ENCODE measurements at places on chromosomes 3 and 15.

- no peak for DNase-seq
Observed at GRCh38 chr3:87191175-87191574, 35.9 kb upstream of the CHMP2B start.

DNA sequence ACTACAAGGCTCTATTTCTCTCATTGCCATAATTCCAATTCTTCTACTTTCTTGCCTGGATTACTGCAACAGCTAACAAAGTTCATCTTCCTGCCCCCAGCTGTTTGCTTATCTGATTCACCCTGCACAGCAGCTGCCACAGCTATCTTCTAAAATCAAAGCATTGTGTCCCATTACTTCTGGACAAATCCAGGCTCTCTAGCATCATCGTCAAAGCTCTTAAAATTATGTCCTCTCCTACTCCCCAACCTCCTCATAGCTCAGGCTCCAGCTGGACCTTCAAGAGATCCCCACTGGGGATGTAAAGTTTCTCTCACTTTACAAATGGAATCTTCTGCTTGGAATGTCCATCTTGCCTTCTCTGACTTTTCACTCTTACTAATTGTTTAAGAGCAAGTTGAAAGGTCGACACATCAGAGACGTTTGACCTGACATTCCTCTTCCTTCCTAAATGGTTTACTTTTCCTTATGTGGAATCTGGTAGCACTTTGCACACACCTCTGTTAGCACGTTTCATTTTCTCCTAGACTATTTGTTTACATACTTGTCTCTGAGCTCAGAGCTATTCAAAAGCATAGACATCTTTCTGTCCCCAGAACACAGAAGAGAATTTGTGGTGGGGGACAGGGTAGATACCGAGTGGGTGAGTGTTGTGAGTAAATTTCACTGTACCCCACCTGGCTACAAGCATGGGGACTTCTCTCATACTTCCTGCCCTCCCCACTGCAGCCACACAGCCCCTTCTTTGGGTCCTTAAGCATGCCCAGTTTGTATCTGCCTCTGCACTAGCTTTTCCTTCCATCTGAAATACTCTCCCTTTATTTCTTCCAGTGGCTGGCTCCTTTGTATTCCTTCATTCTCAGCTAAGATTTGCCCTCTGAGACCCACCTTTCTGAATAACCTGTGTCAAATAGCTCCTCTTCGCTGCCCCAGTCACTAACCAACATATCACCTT is 77.9 kb downstream of the SERPINI1 start:
- DNase-seq, result no peak

DNA sequence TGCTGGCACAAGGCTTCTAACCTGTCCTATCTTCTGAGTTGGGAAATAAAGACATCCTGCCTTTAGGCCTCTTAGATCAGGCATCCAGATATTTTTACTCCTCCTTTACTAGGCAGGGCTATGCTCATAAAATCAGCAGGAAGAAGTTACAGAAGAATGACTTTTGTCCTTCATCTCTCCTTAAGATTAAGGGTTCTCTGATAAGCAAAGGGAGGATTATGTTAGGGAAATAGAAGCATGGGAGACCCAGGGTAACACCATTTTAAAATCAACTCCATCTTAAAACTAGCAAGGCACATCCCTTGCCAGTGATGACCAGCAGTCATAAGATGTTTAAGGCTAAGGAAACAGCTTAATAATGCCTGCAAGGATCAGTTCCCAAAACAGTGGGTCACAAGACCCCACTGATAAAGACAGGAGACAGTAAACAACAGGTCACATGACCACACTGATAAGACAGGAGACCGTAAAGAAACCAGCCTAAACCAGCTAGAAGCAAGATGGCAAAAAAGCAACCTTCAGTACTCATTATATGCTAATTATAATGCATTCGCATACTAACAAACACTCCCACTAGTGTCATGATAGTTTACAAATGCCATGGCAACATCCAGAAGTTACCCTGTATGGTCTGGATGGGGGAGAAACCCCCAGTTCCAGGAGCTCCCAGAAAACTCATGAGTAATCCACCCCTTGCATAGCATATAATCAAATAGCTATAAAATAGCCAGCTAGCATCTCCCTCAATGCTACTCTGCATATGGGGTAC is 14.5 kb upstream of the EHHADH start:
- DNase-seq, result no peak

DNA sequence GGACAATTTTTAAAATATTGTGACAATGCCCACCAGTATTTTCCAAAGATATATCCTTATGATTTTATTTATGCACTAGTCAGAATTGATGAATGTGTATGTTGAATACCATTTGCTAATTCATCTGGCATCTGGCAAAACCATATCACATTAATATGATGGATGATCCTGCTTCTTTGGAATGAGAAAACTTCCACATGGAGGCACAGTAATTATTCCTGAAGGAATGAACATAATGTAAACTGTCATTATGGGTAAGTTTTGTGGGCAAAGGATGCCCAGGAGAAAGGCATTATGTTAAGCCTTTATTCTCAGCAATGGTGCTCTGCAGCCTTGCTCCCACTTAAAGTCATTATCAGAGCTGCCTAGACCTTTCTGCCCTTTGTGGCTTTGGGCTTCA is 113.0 kb upstream of the MME start:
- DNase-seq, result no peak

- no peak for DNase-seq
Observed at GRCh38 chr3:46974421-46975171, 1.9 kb downstream of the CCDC12 start.

- DNase-seq, result no peak
Observed at GRCh38 chr3:58580826-58581327, 3.7 kb upstream of the FAM107A start.

DNA sequence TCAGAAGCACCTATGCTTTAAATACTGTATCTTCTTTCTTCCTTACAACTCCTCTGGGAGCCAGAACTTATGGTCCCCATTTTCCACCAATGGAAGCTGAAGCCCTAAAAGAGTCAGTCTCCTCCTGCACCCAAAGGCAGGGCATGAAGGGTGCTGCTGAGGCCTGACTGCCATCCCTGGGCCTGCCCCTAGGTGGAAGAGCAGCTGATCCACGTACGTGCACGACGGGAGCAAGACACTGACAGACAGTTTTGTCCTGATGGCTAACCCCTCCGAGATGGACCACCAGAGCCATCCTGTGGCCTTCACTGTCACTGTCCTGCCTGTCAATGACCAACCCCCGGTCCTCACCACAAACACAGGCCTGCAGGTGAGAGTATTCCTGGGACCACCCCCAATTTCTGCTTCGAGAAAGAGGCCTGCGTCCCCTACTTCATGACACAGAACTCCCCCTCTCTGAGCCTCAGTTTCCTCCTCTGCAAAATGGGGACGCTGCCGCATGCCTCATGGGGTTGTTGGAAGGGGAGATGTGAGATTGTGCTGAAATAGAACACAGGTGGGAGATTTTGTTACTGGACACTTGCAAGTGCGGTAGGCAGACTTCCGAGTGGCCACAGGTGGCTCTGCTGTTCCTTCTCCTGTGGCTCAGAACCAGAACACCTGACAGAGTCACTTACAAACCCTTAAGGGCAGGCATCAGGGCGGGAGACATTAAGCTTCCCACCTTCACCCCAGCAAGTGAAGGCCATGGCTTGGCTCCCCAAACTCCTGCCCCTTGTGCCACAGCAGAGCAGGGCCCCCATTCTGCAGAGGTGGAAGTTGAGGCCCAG is 175.4 kb downstream of the TBC1D2B start:
- DNase-seq, result no peak

GRCh38 chr3:43343185-43343584 is 56.8 kb downstream of the SNRK start:
- no peak for DNase-seq

DNA sequence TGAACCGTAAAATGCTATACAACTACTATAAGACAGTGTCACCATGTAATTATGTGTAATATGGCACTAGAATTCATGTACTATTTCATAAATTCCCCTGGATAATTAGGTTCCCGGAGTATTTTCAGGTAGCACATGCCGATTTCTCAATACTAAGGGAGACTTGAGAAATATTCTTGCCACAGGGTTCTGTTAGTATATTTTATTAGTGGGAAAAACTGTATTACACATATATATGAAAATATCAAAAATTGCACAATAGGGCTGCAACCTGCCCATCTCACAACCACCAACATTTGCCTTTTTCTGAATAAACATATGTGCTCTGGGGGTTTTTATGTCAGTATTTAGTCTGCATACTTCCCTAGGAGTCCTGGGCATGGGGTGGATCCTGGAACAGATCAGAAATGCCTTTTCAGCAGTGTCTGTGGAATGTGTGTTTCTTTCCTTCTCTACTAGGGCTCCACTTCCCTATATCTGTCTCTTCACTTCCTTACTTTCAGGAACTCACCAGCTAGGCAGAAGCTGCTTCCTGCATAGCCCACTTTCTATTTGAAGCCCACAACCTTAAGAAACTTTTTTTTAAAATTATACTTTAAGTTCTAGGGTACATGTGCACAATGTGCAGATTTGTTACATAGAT is 87.5 kb downstream of the RPL39L start:
- DNase-seq, result no peak

- DNase-seq, result no peak
Observed at GRCh38 chr3:105473521-105474223, 107.0 kb downstream of the ALCAM start.

- no peak for DNase-seq
Observed at GRCh38 chr3:61080737-61081445, 170.4 kb downstream of the FHIT start.

DNA sequence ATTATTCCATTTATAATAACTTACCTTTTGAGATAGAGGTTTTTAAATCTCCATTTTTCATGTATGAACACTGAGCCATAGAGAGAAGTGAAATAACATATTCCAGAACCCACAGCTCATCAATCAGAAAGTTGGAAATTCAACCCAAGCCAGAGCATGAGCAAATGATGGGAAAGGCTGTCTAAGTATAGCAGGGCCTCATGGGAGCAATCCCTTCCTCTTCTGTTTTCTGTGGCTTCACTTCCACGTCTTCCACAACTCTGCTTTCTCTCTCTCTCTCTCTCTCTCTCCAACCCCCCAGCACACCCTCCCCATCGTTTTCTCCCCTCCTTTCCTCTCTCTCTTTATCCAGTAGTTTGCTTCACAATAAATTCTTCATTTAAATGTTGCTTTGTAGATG is 14.8 kb upstream of the IL1RAP start:
- no peak for DNase-seq

- DNase-seq, result no peak
Observed at GRCh38 chr3:142022381-142022780, 127.0 kb downstream of the TFDP2 start.

- no peak for DNase-seq
Observed at GRCh38 chr15:52503788-52504496, 24.7 kb downstream of the MYO5A start.

DNA sequence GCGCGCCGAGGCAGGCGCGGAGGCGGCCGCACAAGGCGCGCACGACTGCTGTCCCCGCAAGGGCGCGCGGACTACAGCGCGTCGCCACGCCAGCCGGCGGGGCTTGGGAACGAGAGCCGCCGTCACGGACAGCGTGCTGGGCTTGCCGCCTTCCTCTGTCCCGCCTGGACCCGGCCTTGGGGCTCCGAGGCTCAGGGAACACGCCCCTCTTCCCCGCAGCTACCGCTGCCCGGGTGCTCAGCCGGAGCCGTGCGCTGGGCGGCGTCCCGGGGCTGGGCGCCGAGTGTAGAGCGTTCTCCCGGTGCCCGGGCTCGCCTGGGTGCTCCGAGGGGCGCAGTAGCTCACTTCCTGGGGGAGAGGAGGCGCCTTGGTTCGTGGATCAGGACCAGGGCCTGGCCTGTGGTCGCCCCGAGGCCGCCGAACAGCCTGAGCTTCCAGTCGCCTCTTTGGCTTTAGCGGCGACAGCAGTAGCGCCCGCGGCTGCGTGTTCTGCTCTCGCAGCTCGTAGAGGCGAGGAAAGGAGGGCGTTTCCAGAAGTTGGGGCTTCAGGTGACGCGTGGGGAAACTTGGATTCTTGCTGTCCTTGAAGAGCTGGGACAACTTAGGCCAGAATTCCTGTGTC is 226.7 kb upstream of the C2CD4B start:
- DNase-seq, result no peak

DNA sequence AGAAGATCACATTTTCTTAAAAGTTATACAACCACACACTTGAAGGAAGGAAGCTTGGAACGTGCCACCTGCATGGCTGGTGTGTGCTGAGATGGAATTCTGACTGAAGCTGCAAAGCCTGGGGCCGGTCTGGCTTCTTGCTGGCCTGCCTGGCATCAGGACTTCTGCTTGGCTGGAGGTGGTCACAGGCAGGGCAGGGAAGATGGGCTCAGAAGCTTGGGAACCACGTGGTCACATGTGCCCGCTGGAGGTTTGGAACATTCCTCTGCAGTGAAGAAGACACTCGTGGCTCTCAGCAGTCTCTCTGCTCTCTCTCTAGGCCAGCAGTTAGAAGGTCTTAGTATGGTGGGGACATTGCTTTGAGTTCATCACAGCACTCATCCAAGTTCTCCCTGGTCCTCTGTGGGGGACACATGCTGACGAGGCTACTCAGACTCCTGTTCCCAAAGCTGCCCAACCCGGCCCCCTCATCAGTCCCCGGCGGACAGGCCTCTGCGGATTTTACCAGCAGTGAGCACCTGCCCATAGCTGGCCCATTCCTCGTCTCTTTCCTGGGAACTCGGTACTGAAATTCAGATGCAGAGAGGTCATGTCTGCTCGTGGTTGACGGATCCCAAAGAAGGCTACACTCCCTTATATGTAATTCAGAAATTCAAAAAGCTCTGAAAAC is 229.0 kb downstream of the ADAMTS17 start:
- no peak for DNase-seq

DNA sequence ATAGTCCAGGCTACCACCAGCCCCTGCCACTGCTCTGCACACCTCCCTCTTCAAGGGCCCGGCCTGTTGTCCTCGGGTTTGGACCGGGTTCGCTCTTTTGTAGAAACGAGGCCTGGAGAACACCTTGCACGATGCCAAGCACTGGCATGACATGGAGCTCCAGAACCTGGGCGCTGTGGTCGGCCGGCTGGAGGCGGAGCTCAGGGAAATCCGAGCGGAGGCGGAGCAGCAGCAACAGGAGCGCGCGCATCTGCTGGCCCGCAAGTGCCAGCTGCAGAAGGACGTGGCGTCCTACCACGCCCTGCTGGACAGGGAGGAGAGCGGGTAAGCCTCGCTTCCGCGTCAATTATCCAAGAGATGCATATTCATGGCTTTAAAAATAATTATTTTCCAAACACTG is 72.4 kb downstream of the BFSP2 start:
- no peak for DNase-seq

DNA sequence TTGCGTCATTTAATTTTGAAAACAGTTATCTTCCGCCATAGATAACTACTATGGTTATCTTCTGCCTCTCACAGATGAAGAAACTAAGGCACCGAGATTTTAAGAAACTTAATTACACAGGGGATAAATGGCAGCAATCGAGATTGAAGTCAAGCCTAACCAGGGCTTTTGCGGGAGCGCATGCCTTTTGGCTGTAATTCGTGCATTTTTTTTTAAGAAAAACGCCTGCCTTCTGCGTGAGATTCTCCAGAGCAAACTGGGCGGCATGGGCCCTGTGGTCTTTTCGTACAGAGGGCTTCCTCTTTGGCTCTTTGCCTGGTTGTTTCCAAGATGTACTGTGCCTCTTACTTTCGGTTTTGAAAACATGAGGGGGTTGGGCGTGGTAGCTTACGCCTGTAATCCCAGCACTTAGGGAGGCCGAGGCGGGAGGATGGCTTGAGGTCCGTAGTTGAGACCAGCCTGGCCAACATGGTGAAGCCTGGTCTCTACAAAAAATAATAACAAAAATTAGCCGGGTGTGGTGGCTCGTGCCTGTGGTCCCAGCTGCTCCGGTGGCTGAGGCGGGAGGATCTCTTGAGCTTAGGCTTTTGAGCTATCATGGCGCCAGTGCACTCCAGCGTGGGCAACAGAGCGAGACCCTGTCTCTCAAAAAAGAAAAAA is 1.2 kb downstream of the B2M start:
- DNase-seq, result peak; percentile 57
